ENCODE measurements at places on chromosomes 3 and 15. TPM values are rescaled to one million over a fixed set of nuclear protein-coding genes. Genes with fewer than 3 reads are reported as not detected.

The MLF1 gene
- total RNA-seq, result 9.8 TPM

The RTP1 gene
- not detected for total RNA-seq

The ZNF662 gene
- total RNA-seq, result 6.6 TPM

- peaks cover 32% of the 10 kb centered on the region for H3K4me1 ChIP-seq
- no peak overlapping the region for H3K4me3 ChIP-seq
- no peaks in the 10 kb centered on the region for H3K27me3 ChIP-seq
- no peaks in the 10 kb centered on the region for H3K36me3 ChIP-seq
Measured at GRCh38 chr3:49377483-49377882, 19.3 kb upstream of the GPX1 start.

DNA sequence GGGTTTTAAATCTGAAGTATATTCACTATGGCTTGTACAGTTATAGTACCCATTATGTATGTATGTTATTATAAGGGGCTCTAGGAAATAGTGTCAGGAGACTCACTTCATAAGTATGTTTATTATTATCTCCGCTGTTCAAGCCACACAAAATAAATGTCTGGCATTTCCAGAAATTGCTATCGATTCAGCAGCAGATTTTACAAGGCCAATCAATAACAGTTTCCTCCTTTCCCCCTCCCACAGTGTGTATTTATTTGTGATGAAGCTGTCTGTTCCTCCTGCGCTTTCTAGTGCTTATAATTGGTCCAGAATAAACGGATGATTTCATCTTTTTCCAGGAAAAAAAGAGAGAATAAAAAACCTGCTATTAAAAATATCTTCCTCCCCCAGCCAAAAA, 134.2 kb upstream of the LPP start:
- H3K27ac ChIP-seq, result no peak overlapping the region
- no peaks in the 10 kb centered on the region for H3K4me1 ChIP-seq

DNA sequence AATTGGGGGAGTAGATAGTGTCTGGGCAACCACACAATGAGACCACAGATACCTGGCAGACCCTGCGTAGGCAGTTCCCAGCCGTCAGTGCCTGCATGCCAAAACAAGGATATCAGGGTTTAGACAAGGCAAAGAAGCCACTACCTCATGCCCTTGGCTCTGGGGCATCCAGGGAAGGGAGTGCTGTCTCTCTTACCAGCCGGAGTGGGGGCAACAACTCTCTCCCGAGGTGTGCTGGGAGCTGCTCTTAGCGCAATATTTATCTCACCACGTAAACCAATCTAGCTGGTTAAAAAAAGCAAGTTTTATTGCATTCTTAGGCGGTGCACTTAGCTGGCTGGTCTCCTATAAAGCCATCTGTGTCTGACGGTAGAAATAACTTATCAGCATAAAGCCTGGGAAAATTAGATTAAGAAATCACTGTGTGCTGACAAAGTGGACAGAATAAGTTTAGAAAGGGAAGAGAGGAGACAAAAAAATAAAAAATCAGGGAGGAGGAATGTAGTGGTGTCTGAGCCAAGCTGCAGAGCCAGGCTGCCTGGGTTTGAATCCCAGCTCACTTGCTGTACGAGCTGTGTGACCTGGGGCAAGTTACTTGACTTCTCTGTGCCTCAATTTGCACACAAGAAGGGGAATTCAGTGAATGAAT, 273.2 kb downstream of the PDZRN3 start:
- no peaks in the 10 kb centered on the region for H3K36me3 ChIP-seq
- H3K4me1 ChIP-seq, result no peaks in the 10 kb centered on the region
- no peak overlapping the region for H3K4me3 ChIP-seq

- H3K27ac ChIP-seq, result no peak overlapping the region
- no peak for DNase-seq
- no peak overlapping the region for H3K4me3 ChIP-seq
- H3K4me1 ChIP-seq, result no peaks in the 10 kb centered on the region
- H3K27me3 ChIP-seq, result no peaks in the 10 kb centered on the region
Measured at GRCh38 chr3:7144697-7145308, 283.9 kb downstream of the GRM7 start.

- H3K27me3 ChIP-seq, result no peaks in the 10 kb centered on the region
- H3K4me3 ChIP-seq, result no peak overlapping the region
- H3K27ac ChIP-seq, result peak overlapping the region; percentile 90
- H3K36me3 ChIP-seq, result no peaks in the 10 kb centered on the region
- peaks cover 34% of the 10 kb centered on the region for H3K4me1 ChIP-seq
Measured at GRCh38 chr3:9866639-9867038, 13.4 kb downstream of the CIDEC start.

Data from vagina (tissue), 2 donors.